ENCODE measurements at places on chromosomes 2 and 18. TPM values are rescaled to one million over a fixed set of nuclear protein-coding genes. Genes with fewer than 3 reads are reported as not detected.
A peak's percentile ranks its signal among the peaks of the same experiment; 100 is the strongest.

- DNase-seq, result no peak
Measured at GRCh38 chr18:71541643-71542042, 1002.5 kb downstream of the CBLN2 start.

DNA sequence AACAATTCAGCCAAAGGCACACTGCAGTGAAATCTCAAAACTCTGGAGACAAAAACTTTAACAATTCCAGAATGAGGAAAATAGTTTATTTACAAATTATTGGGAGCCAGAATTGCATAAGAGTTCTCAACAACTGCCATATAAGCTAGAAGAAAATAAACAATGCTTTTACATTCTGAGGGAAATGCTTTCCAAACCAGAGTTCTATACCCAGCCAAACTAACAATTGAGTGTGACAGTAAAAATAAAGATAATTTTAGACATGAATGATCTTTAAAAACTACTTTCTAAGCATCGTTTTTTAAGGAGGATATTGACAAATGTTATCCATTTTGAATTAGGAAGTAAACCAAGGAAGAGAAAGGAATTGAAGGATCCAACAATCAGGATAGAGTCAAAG lies 271.4 kb downstream of the DYSF start:
- DNase-seq, result no peak

- DNase-seq, result peak; percentile 10
Measured at GRCh38 chr2:188244383-188244782, 47.3 kb upstream of the GULP1 start.

DNA sequence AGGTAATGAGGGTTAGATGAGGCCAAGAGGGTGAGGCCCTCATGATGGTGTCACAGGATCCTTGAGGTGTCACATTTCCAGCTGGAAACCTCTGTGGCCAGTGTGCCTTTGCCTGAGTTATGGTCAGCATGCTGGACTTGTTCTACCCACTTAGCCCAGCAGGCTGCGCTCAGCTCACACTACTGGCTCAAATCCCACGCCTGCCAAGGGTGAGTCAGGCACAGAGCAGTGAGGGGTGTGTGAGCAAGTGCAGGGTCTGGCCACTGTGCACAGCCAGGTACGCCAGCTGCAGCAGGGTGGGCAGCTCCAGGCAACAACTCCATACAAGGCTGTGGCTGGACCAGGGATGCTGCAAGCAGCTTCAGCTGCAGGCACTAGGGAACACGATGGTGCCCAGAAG lies 616.6 kb upstream of the FSHR start:
- DNase-seq, result peak; percentile 43

DNA sequence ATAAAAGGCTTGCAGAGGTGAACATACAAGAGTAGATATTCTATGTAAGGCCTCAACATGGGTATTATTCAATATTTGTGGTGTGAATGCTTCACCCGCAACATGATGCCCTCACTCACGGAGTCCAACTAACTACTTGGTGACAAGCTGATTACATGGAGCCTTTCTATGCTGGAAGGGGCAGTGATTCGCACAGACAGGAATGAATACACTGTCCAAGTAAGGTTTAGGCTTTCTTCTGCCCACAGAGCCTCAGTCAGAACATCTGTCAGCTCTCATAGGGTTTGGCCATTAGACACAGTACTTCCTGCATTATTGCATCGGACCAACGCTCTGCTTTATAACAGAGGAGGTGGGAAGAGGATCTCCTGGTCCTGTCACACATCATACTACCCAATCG lies 80.3 kb upstream of the SLC35G4 start:
- no peak for DNase-seq

GRCh38 chr18:47912794-47913585 lies 17.5 kb downstream of the SMAD2 start:
- no peak for DNase-seq

DNA sequence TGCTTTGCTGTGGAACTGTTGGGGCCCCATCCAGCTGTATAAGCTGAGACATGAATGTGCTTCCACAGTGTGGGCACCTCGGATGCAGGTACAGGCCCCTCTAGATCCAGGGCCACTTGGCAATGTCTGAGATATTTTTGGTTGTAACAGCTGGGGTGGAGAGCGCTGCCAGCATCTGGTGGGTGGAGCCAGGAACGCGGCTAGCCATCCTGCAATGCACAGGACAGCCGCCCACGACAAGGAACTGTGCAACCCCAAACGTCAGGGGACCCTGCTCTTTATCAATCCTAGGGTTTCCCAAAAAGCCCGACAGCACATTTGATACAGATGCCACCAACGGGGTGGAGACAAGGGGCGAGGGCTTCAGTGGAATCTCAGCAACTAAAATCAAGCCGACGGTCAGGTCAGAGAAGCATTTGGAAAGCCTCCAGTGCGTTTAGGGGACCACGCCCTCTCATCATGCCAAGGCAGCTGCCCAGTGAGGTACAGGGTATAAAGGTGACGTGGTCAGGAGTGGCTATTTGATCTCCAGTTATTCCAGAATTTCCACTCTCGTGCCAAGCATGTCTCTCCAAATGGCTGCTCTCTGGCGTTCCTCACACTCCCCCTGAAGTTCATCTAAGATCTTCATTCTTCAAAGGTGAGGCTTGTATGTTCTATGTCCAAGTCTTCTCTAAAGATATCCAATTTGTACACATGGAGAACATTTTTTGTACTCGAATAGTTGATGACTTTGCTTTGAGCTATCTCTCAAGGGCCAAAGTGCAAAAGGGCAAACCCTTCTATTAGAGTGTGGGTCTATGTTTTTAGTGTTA lies 55.7 kb downstream of the LRRFIP1 start:
- no peak for DNase-seq

DNA sequence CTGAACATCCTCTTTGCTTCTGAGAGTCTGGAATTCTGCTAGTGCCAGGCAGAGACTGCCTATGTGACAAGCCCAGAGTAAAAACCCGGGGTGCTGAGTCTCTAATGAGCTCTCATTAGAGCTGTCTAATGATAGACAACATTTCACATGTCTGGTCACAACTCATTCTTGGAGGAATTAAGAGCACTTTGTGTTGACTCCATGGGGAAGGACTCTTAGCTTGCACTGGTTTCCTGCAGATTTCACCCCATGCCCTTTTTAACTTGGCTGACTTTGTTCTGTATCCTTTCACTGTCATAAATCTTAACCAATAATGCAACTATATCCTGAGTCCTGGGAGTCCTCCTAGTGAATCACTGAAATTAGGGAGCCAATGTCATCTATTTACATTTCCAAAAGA lies 33.5 kb downstream of the FBXO15 start:
- peak; percentile 71 for DNase-seq

DNA sequence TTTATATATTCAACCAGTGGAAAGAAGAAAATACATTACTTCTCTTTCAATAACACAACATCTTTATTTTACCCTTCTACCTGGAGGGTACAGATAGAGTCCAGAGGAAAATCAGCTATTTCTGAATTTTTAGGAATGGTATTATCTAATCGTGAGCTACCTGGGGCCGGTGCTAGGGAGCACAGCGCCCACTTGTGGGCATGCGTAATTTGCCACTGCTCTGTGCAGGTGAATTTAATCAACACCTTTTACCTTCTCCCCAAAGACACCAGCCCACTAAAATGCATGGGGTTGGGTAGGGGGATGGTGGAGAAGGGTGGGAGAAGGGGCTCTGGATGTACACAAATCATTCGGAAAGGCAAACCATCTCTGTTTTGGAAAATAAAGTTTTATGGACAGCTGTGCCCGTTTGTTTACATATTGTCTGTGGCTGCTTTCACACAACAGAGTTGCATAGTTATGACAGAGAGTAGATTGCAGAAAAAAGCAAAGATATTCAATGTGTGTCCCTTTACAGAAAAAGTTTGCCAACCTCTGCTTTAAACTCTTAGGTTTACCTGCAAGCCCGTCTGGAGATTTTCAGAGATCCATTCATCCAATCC lies 51.5 kb upstream of the DCC start:
- peak; percentile 23 for DNase-seq

DNA sequence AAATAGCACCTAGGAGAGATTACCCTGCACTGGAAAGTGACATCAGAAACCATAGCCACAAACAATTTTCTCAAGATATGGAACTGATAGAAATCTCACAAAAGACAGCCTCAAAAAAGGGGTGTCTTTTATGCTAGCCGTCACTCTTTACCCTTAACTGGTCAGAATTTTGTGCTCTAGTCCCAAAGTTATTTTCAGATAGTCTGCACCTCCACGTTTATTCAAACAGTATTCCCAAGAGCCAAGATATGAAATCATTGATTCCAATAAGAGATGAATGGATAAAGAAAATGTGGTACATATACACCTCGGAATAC lies 23.5 kb upstream of the PMAIP1 start:
- DNase-seq, result no peak

DNA sequence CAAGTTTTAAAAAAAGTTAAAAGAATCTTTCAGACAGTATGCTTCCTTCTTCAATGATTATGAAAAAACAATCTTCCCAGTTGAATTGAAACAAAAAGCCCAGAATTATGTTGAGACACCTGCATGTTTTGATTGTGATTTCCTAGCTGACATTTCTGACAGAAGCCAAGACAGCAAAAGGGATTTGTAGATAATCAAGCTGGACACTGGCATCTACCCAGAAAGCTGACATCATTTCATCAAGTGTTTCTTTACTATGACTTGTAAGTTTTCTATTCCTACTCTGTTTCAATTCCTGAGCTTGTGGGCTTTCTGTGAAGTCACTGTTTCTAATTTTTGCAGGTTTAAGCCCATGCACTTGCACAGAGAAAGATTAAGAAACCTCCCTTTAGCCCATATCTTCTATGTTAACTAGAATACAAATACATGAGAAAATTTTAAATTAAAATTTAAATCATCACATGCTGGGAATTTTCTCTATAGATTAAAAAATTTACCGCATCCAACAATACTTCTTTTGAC lies 82.9 kb upstream of the CCDC85A start:
- no peak for DNase-seq

DNA sequence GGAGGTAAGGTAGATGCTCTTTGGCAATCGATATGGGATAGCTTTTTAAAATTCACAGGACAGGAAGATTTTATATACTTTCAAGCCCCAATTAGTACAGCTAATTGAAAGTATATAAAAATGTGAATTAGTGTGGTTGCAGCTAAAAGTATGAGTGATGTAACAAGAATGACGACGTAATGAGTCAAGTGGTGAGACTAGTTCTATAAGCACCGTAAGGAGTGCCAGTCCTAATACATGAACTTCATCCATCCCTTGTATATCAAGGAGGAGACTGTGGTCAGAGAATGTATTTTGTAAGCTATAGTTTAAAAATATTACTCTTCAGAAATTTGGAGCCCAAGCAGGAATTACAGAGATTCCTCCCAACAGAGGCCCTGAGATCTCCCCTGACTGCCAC lies 25.8 kb downstream of the DNAJC27 start:
- no peak for DNase-seq

DNA sequence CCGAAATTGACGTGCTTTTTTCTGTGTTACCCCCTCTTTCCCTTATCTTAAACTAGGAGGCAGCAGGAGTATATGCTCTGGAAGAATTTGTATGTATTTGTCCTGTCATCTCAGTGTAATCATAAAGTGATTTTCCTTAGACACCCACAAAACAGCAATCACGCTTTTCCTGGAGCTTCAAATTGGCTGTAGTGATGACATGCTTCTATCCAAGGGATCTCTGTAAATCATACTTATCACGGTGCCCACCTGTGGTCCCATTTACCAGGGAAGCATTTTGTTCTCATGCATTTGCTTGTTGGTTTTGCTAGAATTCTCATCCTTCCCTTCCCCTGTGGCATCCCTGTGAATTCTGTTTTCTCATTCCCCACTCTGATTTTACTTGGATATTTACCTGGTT lies 220.8 kb upstream of the THUMPD2 start:
- no peak for DNase-seq

- no peak for DNase-seq
Measured at GRCh38 chr2:31371691-31372090, 42.9 kb downstream of the XDH start.

DNA sequence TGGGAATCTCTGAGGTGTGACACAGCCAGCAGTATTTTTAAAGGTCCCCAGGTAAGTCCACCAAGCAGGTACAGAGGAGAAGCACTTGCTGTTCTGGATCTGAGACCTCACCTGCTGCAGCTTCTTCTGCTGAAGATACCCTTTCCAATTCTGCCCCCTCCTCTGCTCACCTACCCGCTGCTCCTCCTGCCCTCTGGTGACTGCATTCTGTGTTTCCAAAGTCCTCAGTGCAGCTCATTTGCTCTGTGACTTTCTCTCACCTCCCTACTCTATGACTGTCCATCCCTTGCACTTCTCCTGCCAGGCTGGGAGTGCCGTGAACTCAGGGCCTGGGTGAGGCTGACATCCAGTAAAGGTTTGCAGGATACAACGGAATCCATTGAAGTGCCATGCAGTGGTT lies 205.2 kb upstream of the LYPD1 start:
- no peak for DNase-seq

- no peak for DNase-seq
Measured at GRCh38 chr2:105749583-105750400, 5.1 kb downstream of the NCK2 start.

DNA sequence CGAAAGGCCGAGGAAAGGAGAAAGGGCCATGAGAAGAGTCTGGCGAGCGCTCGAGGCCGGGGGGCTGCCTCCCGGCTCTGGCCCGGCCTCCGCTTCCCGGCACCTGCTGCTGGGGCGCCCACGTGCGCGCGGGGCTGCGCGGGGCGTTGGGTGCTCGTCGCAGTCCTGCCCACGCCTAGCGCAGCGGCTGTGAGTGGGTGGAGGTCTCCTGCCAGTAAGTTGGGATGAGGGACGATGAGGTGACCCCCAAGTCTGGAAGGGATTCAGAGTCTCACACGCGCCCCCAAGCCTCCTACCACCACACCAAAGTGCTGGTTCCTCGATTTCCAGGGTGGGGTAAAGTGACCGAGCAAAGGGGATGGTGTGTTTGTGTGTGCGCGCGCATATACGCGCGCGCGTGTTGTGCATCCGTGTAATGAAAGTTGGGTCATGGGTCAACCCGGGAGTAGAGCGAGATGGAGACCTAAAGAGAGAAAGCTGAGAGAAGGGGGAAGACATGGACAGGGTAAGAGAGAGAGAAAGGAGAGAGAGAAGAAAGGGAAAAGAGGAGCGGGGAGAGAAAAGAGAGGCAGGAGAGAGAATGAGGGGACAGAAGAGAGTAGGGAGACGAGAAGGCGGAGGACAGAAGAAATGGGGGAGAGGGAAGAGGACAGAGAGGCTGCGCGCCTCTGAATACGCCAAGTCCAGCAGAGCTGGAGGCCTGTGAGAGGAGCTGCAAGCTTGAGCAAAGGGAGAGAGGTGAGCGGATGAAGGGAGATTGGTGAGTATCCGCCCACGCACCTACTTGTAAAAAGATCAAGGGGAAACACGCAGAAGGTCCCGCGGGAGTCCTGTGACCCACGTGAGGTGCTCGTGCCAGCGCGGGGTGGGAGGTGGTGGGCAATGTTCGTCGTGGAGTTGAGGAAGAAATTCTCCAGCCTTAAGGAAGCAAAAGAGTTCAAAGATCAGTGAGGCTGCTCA lies 1.7 kb upstream of the NETO1 start:
- no peak for DNase-seq

GRCh38 chr2:8500124-8501054 lies 181.5 kb upstream of the ID2 start:
- no peak for DNase-seq

The ASIC4 gene
- total RNA-seq, result 0.45 TPM

The SIX3 gene
- 0.59 TPM for total RNA-seq

The FHOD3 gene
- 0.34 TPM for total RNA-seq

The CBLN2 gene
- 9.7 TPM for total RNA-seq

The LONRF2 gene
- 3.8 TPM for total RNA-seq

The COLEC12 gene
- 0.86 TPM for total RNA-seq

The C2orf78 gene
- total RNA-seq, result not detected

The TRIM43B gene
- not detected for total RNA-seq

The MRO gene
- 0.32 TPM for total RNA-seq

All from A673 (cell line).